ENCODE measurements at places on chromosomes 1 and 21.

- no peak for DNase-seq
Measured at GRCh38 chr1:226551299-226551698, 2.7 kb downstream of the STUM start.

DNA sequence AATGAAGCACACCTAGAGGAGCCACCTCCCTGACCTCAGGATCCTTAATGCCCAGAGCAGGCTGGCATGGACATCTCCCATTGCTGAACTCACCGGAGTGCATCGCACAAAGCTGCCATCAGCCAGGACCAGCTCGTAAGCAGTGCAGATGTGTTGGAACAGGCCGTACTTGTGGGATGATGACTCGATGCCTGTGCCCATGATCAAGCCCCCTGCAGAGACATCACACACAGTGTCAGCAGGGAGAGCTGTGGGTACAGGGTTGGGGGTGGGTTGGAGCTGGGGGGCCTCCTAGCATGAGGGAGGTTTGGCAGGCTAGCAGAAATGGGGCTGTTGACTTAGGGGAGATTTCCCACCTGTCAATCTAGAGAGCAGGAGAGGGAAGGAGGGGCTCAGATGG lies 12.0 kb downstream of the DHCR24 start:
- no peak for DNase-seq

DNA sequence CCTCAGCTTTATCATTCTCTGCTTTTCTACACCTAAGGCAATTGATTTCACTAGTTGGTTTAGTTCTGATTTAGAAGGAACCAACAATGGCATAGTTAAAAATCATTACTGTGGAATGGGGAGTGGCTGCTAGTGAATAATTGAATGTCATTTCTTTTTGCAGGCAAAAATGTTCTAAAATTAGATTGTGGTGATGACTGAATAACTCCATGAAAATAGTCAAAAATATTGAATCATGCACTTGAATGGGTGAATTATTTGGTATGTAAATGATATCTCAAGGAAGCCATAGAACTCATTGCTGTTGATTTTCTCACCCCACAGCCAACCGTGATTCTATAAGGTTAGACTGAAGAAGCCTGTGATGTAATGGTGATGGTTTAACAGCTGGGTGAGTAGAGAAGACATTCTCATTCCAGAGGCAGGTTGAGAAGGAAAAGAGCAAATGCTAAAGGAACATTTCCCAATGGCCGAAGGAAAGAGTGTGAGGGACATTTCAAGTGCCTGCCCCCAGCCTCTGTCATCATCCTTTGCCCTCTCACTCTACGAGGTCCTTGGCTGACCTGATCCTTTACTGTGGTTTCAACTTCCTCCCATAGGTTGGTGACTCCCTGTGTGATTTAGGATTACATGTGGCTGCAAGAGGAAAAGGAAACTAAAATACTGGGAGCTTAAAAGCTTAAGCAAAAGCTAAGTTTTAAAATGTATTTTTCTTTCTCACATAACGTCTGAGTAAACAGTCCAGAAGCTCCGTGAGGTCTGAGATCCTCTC lies 12.5 kb downstream of the OVAAL start:
- DNase-seq = no peak

DNA sequence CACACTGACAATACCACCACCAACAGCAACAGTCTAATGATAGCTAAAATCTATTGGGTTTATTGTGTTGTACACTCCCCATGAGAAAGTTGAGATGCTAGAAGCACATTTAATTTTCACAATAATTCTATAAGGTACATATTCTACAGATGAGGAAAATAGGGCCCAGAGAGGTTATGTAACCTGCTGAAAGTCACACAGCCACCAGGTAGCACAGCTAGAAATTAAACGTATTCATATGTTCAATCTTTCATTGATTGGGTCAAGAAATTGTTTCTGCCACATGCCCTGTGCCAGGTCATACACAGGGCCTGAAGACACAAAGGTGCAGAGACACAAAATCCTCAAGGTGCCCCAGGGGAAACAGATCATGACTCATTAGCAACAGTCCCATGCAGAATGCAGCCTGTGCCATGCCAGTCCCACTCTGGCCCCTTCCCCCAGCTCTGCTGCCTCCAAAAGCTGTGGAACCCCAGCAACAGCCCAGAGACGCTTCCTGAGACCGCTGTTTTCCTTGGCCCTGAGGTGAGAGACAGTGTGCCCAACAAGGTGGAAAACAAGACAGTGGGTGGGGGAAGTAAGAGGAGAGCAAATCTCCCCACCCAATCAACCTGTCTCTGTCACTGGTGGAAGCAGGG lies 32.1 kb downstream of the GJA4 start:
- DNase-seq = no peak

All from upper lobe of left lung (tissue), 6 donors.